ENCODE measurements at places on chromosomes 3 and 15.

DNA sequence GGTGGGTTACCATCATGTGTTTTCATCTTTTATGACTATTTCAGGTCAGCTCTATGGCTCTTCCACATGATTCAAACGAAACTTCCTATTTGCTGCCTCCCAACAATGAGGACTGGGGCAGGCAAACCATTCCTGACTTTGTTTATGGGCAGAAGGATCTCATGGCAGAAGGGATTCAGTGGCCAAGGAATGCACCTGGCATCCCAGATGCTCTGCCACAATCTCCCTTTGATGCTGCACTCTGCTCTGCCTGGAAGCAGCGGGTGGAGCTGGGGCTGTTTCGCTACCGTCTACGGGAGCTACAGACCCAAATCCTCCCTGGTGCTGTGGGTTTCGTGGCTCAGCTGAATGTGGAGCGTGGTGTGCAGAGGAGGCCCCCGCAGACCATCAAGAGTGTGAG lies 6.8 kb downstream of the GDPGP1 start:
- DNase-seq, result no peak

DNA sequence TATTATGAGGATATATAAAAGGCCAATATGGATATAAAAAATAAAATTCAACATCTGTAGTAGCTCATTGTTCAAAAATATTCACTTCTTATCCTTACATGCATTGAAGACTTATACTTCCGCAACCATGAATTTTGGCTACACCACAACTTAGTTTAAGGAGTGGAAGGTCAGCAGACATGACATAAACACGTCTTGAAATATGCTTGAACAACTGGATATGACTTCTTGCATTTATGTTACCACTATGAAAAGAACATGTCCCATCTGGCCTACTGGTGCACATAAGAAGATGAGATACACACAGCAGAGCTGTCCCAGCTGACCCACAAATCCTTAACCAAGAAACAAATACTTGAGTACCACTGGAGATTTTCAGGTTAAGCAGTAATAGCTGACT lies 52.1 kb downstream of the MYO9A start:
- DNase-seq, result no peak

DNA sequence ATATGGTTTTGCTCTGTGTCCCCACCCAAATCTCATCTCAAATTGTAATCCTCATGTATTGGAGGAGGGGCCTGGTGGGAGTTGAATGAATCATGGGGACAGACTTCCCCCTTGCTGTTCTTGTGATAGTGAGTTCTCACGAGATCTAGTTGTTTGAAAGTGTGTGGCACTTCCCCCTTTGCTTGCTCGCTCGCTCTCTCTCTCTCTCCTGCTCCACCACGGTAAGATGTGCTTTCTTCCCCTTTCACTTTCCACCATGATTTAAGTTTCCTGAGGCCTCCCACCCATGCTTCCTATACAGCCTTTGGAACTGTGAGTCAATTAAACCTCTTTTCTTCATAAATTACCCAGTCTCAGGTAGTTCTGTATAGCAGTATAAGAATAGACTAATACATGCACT lies 60.7 kb downstream of the GSK3B start:
- DNase-seq, result no peak

DNA sequence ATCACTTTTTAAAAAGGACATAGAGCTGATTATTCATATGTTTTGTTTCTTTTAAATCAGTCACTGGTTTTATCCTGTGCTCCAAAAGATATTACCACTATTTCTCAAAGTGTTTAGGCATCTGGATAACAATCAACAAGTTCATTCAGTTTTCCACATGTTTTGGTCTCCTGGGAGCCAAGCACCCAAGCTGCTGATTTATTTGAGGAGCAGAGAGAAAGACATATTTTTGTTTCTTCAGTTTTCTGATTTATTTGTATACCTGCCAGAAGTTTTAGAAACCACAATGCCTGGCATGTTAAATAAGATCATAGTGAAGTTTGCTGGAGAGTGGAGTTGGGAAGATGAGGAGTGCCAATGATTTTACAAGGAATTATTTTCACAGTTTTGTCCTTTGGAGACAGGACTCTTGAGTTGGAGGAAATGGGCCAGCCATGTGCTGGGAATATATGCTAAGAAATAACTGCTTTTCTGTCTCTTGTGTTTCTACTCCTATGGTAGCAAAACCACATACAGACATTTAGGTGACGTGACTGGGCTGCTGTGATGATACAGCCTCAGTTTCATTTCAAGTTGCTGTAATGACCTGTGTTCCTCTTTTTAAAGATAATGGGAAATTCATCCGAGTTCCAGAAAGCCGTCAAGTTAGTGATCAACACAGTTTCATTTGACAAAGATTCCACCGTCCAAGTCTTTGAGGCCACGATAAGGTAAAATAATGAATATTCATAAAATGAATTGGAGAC lies 11.7 kb downstream of the EDEM1 start:
- DNase-seq, result no peak

DNA sequence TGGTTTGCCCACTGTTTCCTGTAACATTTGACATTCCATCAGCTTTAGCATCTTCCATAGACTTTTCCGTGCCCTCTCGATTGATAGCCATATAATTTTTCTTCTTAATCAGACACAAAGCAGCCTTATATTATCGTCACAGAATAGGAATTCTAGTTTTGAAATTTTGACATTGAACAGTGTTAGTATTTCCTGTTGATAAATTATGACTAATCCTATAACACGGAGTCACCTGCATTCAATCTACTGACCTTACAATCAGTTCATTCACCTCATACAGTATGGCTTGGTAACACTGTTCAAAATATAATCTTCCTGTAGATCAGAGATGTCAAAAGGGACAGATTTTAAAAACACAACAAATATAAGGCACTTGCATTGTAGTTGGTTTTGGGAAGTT lies 423.7 kb downstream of the C3orf38 start:
- DNase-seq, result no peak

DNA sequence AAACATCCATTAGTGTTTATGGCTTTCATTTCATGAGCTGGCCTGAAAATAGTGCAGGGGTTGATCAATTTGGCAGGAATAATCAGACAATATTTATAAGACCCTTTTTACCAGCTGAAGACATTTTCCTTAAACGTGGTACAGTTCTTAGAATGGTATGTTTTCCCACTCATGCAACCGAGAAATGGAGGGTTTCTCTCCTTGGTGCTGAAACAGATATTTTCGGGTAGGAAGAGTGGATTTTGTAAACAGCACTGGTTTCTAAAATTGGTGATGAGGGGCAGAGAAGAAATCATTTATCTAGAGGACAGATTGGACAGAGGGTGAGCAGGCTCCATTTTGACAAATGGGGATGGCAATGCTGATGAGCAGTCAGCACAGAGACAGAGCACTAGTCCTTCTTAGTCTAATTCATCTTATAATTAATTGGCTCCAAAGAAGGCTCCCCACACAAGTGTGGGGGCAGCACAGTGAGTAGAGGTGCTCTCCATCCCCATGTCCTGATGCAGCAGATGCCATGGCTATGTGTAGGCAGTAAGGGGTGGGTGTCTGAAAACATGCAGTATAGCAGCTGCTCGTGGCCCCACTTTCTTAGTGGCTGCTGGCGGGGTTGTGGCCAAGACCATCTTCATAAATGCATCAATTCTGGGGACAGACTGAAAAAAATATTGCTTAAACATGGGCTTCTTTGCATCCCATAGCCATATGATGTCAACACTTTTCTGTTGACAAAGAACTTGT lies 18.1 kb upstream of the SLC7A14 start:
- DNase-seq, result no peak

DNA sequence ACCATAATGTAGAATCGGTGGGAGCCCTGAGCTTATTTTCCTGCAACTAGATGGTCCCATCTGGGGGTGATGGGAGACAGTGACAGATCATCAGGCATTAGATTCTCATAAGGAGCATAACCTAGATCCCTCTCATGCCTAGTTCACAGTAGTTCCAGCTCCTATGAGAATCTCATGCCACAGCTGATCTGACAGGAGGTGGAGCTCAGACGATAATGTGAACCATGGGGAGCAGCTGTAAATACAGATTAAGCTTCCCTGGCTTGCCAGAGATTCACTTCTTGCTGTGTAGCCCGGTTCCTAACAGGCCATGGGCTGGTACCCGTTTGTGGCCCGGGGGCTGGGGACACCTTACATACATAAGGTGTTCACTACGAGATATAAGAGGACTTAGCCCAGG lies 67.5 kb upstream of the LRRFIP2 start:
- no peak for DNase-seq

DNA sequence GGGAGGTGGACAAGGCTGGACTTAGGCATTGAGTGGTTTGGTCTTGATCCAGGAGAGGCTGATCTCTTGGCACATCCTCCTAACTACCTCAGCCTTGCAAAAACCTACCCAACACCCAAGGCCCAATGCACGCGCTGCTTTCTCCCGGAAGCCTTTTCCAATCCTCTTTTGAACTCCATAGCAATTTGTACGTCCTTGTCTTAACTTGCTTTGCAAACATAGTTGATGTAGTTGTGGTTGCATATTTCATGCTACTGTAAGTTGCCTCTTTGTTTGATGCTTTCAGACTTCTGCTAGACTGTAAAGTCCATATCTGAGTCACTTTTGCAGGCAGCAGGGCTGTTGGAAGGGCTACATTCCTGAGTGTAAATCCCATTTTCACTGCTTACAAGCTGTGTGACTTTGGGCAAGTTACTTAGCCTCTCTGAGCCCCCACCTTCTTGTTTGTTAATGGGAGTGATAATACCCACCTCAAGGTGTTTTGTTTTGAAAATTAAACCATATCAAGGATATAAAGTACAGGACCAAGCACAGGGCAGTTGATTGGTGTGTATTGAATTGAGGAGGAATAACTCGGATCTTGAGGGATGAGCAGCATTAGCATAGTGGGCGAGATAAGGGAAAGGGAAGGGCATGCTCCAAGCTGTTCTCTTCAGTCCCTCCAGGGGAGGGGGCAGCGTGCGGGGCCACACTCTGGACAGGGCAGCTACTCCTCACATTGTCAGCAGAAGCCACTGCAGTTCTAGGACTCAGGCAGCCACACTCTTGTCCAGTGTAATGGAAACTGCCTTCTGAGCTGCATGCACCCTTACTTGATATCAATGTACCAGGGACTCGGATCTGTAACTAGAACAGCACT lies 28.8 kb downstream of the SIAH2 start:
- DNase-seq, result no peak

DNA sequence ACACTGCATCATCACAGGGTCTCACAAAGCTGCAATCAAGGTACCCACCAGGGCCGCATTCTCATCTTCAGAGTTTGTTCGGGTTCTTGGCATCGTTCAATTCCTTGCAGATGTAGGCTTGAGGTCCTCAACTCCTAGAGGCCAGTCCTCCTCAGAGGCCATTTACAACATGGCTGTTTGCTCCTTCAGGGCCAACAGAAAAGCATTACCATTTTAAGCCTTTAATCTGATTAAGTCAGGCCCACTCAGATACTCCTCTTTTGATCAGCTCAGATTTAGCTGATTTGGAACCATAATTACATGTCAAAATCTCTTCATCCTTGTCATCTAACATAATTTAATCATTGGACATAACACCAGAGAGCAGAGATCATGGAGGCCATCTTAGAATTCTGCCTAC lies 55.4 kb downstream of the BFSP2 start:
- no peak for DNase-seq

- no peak for DNase-seq
These were observed 88.7 kb upstream of the IQSEC1 start for GRCh38 chr3:13161771-13162535.

DNA sequence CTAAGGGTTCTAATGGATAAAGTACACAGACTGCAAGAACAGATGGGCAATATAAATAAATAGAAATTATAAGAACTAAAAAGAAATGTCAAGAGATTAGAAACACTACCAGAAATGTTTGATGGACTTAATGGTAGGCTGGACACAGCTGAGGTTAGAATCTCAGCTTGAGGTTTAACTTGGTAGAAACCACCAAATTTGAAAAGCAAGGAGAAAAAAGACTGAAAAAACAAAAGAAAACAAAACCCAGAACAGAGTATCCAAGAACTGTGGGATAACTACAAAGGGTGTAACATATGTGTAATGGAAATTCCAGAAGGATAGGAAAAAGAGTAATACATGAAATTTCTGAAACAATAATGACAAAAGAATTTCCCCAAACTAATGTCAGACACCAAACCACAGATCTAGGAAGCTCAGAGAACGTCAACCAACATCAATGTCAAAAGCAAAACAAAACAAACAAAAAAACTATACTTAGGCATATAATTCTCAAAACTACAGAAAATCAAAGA lies 35.0 kb downstream of the RFX7 start:
- DNase-seq, result no peak

DNA sequence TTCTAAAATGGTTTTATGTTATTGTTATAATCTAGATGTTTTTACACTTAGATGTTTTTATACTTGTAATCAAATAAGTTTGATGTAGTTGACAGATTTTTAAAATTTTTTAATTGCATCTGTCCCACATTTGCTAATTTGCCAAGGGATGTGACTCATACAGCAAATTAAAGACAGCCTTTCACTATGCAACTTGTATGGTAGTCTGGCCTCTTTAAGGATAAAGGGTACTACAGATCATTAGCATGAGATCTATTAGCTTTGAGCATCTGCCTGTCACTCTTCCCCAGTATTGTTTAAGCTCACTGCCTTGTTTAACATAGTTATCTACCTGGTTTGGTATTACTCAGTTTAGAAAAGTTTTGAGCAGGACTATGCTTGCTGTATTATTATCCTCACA lies 83.0 kb downstream of the NPTN start:
- DNase-seq, result no peak

- no peak for DNase-seq
These were observed 268.0 kb downstream of the NR2F2 start for GRCh38 chr15:96598514-96598913.

- DNase-seq, result no peak
These were observed 14.1 kb downstream of the FRMD4B start for GRCh38 chr3:69371816-69372215.

Data from stimulated activated CD4-positive, alpha-beta T cell treated with anti-CD3 and anti-CD28 coated beads, Interleukin-1b, Interleukin-23, amount 100 ng/mL, for 1 hour (primary cell).